Activated CD8-positive, alpha-beta memory T cell treated with anti-CD3 and anti-CD28 coated beads for 48 hours (primary cell): ENCODE measurements at places on chromosomes 16 and 17.

DNA sequence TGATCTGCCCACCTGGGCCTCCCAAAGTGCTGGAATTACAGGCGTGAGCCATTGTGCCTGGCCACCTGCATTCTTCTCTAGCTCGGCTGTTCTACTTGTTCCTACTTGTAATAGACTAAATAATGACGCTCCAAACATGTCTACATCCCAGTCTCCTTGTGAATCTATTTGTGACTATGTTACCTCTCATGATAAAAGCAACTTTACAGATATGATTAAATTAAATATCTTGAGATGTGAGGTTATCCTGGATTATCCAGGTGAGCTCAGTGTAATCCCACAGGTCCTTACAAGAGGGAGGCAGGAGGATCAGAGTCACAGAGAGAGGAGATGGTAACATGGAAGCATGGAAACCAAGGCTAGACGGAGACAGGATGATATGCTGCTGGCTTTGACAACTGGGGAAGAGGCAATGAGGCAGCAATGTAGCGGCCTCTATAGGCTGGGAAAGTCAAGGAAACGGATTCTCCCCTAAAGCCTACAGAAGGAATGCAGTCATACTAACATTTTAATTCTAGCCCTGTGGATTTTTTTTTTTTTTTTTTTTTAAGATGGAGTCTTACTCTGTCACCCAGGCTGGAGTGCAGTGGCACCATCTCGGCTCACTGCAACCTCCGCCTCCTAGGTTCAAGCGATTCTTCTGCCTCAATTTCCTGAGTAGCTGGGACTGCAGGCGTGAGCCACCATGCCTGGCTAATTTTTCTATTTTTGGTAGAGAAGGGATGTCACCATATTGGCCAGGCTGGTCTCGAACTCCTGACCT, 5.0 kb upstream of the LASP1 start:
- DNase-seq = no peak

DNA sequence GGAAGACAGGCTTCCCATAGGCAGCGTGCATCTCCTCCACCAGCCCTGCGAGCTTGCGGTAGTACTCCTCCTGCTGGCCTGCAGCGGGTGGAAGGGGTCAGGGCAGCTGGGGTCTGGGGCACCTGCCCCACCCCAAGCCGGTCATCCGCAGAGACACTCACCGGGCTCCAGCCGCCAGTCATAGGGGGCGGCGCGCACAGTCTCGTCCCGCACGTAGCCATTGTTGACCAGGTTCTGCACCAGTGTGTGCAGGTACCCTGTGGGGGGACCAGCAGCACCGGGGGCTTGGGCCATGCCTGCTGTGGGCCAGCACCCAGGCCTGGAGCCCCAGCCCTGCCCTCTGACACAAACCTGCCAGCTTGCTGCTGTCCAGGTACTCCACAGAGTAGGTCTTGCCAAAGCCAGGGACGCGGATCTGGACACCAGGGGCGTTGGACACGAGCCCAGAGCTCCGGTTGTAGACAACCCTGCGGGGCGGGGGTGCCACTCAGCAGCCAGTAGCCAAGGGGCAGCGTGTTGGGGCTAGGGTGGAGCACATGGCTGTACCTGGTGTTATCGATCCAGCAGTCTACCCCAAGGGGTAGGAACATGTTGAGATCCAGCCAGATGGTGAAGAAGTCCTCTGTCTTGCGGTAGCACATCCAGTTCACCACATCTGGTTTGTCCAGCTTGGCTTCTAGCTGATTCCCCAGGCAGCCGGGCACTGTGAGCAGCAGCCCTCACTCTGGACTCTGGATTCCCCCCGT, 1.2 kb downstream of the LCAT start:
- DNase-seq = no peak

- no peak for DNase-seq
These were observed 31.9 kb downstream of the PLCG2 start for GRCh38 chr16:81810894-81811538.

- DNase-seq = no peak
These were observed 197.9 kb upstream of the CDH11 start for GRCh38 chr16:65319621-65320231.

- DNase-seq = no peak
These were observed 7.0 kb downstream of the G6PC3 start for GRCh38 chr17:44077595-44077909.

GRCh38 chr16:82758406-82758805, 131.6 kb downstream of the CDH13 start:
- DNase-seq = no peak

DNA sequence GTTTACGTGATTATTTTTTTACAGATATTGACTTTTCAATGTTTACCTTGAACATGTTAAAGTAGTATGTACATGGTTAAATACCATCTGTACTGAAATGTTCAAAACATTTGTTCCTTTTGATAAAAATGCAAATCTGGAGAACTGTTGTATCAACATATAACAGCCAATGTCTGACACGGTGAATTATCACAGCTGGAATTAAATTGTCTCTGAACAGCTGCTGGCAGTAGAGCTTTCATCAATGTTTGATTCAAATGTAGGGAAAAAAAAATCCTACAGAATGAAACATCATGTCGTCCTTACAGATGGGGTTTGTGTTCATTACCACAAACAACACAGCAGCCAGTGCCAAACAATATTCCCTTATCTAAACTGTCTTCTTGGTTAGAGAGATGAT, 79.9 kb downstream of the TOX3 start:
- DNase-seq = no peak

- no peak for DNase-seq
These were observed 1095.3 kb upstream of the CDH8 start for GRCh38 chr16:63131503-63131902.

DNA sequence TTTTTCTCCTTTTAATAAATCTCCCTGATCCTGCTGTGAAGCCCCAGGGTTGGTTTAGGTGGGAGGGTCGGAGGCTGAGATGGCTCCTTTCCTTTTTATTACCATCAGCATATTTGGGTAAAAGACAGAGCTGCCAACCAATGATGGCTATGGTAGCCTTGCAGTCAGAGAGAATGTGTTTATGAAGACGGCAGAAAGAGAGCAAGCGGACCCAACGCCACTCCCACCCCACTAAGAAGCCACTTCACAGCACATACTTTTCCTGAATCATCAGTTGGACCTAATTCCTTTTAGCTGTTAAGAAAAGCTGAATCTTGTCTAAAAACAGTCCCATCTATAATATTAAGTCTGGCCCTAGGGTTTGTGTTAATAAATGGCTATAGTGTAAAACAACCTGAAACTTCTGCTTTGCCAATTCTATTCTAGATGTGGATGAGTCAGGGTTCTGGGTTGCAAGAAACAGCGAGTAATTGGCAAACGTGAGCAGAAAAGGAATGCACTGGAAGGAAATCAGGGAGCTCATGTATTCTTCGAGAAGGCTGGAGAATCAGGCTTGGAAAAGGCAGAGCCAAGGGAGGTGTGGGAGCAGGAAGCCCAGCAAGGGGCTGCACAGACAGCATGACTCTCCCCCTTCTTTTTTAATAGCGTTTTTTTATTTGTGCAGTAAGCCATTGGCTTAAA, 34.0 kb upstream of the PRKCA start:
- DNase-seq = no peak

- no peak for DNase-seq
These were observed 7.9 kb downstream of the MAPK8IP3 start for GRCh38 chr16:1713933-1714332.

GRCh38 chr16:30948667-30949649, at the start of gene ORAI3:
Gene ORAI3, plus strand, starts transcription at chr16:30949068. Its CDS starts 222 bp downstream, at chr16:30949290.
- DNase-seq = no peak

- DNase-seq = no peak
These were observed 316.4 kb upstream of the MYOCD start for GRCh38 chr17:12349297-12349696.

DNA sequence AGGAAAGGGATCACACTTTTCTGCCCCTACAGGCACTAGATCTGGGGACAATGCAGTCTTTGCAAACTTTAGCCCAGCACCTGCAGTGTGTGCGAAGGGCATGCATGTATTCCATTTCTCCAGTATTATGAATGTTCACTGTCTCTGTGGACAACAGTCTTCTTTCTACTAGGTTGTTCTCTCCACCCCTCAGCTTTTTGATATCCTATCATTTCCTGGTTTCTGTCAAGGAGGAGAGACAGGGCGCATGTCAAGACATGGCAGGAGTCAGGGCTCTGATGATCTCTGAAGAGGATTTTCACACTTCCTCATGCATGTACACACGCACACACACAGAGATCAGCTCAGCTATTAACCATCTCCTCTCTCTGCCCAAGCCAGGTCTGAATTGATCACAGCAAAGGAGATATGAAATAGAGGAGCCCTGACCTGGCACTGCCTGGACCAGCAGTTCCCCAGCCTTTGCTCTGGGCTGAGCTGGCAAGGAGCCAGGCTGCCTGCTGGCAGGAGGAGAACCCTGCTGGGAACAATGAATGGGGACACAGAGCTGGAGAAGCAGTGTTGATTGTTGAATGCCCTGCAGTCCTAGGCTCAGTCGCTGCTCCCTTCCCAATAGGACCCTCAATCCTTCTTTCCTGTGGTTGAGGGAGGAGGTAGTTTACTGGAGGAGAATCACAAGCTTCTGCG, 2.6 kb downstream of the GPR179 start:
- no peak for DNase-seq

DNA sequence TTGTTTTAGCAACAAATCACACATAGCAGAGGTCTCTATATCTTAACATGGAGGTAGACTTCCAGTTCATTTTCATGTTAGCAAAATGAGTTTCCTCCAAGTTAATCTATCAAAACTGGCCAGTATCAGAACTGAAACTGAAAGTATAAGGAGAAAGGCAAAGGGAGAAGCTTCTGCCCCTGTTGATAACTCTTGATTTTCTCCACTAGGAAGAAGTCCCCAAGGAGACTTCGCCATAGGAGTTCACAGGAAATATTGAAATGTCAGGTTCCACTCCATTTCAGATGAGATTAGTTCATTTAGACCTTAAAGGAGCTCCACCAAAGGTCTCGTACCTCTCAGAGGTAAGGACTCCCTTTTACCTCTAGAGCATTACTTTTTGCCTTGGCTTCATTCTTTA, 1.2 kb upstream of the OGFOD3 start:
- DNase-seq = no peak

DNA sequence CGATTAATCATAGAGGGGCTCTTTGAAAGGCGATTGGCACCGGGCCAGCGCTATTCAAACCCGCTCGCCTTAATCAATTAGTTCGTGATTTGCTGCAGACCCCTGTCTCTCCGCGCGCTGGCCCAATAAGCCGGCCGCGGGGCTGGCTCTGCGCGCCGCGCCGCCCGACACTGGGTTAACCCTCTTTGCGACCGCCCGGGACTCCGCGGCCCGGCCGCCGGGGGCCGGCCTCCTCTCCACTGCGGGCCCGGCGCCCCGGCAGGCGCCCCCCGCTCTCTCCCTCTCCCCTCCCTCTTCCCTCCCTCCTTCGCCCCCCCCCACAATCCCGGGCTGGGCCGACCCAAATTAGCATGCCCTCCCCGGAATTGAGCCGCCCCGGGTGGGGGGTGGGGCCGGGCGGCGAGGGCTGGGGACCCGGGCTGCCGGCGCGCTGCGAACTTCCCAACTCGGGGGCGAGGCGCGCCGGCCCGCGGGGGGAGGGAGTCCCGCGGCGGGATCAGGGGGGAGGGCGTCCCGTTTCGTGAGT, 428 bp upstream of the SALL1 start:
- DNase-seq = no peak
